ENCODE measurements at places on chromosomes 5 and 9. TPM values are rescaled to one million over a fixed set of nuclear protein-coding genes. Genes with fewer than 3 reads are reported as not detected.
A peak's percentile ranks its signal among the peaks of the same experiment; 100 is the strongest.

DNA sequence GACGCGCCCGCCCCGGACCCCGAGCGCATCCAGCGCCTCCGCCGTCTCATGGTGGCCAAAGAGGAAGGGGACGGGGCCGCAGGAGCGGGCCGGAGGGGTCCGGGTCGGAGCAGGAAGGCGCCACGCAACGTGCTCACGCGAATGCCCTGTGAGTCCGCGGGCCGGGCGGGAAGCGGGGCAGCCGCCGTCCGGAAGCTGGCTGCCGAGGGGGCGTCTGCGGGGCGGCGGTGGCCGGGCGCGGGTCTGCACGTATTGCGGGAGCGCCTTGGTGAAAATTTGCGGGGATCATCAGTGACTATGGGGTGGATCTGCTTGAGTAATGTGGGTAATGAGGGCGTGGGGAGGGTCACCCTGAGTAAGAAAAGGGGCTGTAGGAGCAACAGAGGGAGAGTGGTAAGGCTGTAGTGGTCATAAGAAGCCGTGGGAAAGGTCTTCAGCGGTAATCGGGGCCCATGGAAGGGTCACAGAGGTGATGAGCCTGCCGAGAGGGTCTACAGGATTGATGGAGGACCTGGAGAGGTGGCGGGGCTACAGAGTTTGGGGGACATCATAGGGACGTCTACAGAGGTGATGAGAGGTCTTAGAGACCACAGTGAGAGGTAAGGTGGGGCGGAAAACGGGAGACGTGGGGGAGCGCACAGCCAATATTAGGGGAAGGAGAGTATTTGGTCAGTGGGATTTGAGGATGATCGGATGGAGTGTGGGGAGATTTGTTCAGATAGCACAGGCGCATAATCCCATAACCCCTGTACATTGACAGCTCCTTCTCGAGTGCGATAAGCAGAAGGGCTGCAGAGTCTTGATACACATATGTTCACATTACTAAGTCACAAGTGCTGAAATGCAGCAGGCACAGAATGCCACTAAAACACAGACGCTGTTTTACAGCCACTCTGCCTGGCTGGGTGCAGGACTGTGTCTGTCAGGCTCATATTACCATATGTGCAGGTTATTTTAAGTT, 819 bp downstream of the LSM11 start:
- no peak for DNase-seq

DNA sequence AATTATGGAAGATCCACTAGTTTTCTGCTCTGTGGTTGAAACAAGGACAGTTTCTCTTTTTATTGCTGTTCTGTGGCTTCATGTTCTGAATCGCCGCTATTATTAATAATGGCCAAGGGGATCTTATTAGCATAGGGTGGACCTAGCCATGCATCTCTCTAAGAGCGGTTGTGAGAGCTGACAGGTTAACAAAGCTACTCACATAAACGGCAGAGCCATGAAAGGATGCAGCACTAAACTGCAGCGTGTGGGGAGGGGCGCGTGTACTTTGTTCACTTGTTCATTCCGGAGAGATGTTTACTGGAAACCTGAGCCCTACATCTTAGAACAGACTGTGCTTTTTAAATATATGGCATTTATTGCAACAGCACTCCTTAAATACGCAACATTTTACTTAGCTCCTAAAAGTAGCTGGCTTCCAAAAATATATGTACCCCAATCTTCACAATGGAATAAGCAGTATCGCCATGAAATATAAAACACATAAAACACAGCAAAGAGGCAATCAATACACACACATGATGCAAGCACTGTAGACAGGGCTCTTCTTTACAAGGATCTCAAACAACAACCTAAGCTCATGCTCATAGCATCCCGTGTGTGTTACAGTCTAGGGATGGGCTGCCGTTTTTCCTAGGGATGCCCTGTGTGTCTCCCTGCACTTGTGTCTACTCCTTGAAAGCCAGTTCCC, 424.6 kb downstream of the MED10 start:
- no peak for DNase-seq

DNA sequence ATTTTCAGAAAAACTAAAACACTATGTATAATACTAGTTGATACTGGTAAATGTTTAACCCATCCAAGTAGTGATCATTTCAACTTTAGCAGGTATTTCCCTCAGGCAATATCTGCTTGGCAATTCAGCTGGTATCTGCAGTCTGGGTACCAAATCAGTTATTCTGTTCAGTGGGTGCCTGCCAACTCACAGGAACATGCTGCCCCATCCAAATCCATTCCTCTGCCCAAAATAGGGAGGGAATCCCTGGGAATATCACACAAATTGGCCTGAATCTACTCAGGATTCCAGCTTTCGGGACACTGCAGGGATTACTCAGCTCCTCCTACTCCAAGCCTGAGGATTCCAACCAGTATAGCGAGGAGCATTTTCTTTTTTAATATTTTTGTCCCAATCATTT, 61.7 kb upstream of the PDE4D start:
- no peak for DNase-seq

DNA sequence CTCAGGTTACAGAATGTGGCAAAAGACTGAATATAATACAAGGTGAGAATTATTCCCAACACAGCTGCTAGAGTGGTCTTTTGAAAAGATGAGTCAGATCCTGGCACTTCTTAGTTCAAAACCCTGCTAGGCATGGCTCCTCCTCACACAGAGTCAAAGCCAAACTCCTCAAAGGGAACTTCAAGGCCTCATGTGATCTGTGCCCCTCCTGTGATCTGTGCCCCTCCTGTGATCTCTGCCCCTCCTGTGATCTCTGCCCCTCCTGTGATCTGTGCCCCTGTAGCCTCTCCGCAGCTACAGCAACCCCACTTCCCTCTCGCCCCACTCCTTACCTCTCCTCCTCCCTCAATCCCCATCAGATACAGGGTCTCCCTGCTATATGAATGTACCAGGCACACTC, 525.5 kb upstream of the CCNG1 start:
- no peak for DNase-seq

GRCh38 chr5:172770675-172771438, at the start of gene DUSP1:
TSS of gene DUSP1 (minus strand) at chr5:172771195. CDS start at chr5:172770952, 243 bp downstream.
- DNase-seq, result peak; percentile 92

DNA sequence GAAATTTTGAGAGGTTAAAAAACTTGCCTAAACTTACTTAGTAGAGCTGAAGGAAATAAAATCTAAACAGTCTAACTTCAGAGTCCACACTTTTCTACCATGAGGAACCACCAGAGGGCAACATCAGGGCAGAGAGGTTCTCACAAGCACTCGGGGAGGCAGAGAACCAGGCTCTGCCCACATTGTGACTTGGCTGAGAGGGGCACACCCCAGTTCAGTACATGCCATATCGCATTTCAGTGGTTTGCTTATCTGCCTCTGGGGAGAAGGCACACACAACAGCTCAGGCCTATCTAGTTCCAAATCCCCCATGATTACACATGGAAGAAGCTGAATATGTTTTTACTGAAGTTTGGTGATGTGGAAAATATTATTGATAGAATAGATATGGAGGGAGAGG, 49.2 kb downstream of the EQTN start:
- peak; percentile 0 for DNase-seq

DNA sequence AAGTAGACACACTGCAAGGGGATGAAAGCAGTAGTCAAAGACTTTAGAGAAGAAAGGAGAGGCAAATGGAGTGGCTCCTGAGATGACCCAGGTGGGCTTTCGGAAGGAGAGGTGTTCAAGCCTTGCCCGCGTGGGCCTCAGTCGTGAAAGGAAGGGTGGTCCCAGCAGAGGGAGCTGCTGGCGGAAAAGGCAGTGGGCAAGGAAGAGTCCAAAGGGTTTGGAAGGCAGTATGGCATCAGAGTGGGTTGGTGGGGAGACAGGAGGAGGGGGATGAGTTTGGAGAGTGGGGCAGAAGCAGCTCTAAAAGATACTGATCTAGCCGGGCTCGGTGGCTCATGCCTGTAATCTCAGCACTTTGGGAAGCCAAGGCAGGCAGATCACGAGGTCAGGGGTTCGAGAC, 165.4 kb downstream of the GOLPH3 start:
- DNase-seq, result no peak

DNA sequence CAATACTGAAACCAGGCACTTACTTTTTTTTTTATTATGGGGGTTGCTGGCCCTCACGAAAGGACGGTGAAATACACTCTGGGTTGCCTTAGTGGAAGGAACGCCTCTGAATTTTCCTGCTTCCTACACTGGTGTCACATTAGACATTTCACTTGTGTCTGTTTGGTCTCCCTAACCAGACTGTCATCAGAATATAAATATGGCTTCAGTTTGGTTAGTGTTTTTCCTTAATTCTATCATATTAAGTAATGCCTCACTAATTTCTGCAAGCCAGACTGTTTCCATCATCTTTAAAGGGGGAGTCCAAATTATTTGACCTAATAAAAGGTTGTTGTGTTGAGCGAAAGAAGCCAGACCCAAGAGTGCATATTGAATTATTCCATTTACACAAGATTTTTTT, 4.7 kb downstream of the GLIS3 start:
- DNase-seq, result no peak

DNA sequence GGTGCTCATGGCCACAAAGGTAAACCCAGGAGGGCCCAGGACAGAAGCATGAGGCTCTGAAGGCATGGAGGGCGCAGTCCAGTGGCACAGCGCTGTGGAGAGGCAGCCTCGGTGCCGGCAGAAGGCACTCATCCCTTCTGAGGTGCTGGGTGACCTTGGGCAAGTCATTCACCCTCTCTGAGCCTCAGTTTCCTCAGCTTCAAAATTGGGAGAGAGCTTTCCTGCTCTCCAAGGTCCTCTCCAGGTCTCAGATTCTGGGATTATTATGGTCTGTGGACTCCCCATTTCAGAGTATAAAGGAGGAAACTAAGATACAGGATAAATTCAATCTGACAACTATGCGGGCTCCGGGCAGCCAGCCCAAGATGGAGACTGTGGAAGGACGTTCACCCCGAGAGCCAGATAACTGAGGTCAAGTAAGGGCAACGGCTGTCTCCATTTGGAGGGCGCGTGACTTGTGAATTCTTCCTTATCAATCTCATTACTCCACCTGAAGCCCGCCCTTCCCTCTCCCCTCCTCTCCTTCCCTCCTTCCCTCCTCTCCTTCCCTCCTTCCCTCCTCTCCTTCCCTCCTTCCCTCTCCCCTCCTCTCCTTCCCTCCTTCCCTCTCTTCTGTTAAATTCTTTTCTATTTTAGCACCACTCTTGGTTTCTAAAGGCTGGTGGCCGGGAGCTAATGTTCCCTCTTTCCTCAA, 58.1 kb downstream of the LRSAM1 start:
- DNase-seq, result no peak

GRCh38 chr5:167525004-167525403, 766.4 kb upstream of the WWC1 start:
- no peak for DNase-seq

The GLDC gene
- 18.2 TPM for polyA plus RNA-seq

The PHF2 gene
- polyA plus RNA-seq, result 44.1 TPM

The N4BP3 gene
- polyA plus RNA-seq, result 4.1 TPM

The PRR7 gene
- 1.9 TPM for polyA plus RNA-seq

The ZFP2 gene
- 7.8 TPM for polyA plus RNA-seq

The TEK gene
- polyA plus RNA-seq, result 53.4 TPM
